AG04450 (cell line): ENCODE measurements at places on chromosomes 3 and 15.
A peak's percentile ranks its signal among the peaks of the same experiment; 100 is the strongest.

- DNase-seq, result no peak
Measured at GRCh38 chr15:80878242-80878866, 99.2 kb downstream of the CEMIP start.

DNA sequence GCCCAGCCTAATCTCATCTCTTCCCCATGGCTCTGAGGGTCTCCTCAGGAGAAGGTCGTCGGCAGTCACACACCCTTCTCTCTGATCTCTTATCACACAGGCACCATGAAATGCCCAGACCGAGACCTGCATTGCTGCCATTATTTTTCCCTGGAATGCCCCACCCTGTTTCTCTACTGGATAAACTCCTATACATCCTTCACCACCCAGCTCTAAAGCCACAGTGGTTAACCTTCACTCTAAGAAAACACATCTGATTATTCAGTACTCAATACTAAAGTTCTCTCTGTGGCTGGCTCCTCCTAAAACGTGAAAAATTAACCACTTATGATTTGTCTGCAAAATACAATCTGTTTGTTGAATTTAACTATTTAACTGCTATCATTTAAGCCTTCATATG lies 43.3 kb downstream of the RORA start:
- DNase-seq, result no peak

GRCh38 chr3:149018247-149018646 lies 26.9 kb downstream of the GYG1 start:
- no peak for DNase-seq

DNA sequence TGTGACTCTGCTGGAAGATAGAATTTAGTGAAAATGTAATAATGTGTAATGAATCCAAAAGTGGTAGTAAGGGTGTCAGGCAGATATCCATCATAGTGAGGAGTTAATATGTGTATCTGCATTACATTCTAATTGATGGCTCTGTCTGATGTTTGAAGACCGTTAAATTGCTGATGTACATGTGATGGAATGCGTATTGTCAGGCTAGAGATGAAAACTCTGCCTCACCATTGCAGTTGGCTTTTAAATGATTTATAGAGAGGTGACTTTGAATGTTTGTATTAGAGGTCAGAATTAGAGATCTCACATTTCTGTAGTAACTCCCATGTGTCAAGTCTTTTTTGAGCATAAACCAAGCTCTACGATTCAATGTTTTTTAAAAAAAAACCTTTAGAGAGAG lies 234.6 kb downstream of the NAALADL2 start:
- DNase-seq, result no peak

GRCh38 chr3:194095464-194095863 lies 40.5 kb upstream of the HES1 start:
- no peak for DNase-seq

DNA sequence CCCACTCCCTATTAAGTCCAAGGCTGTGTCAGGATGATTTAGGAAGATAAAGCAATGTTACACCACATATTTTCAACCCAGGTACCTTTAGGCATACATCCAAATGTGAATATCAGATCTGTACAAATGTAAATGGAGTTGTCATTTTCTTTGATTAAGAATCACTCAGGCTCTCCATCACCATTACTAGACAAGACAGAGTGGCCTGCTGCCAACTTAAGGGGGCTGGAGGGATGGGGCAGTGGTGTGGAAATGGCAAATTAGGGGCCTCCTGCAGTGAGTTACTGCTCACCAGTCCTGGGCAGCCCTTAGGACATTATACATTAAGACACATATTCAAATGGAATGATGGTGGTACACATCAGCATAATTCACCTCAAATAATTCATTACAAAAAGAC lies 211.0 kb downstream of the TNIK start:
- DNase-seq, result no peak

GRCh38 chr3:170486398-170486797 lies 67.7 kb downstream of the CLDN11 start:
- no peak for DNase-seq

DNA sequence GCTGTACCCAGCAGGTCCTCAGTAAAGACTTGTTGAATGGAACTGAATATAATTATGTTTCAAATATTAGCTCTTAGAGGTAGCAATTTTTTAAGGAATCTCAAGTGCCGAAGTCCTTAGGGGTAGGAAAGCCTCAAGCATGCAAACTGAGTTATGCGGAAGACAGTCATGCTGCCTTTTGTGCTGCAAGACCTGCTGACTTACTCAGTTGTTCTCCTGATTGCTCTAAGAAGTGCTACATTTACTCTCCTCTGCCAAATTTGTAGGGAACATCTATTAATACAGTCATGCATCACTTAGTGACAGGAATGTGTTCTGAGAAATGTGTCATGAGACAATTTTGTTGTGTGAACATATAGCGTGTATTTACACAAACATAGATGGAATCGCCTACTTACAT lies 325.6 kb upstream of the AZI2 start:
- DNase-seq, result no peak

DNA sequence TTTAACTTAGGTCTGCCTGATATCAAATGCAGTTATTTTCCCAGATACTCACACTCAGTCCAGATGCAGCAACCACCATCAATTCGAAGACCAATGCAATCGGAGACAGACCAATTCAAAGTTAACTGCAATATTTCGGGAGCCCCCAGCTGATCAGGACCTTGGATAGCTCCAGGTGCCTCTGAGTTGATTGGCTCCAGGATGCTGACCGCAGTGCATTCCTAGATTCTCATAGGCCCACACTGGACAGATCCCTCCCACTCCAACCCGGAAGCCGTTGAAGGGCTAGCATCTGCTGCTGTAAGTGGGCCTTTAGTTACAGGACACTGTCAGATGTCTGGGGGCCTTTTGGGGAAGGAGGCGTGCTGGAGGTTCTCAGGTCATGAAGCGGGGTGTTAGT lies 89.5 kb upstream of the ATP2B2 start:
- DNase-seq, result peak; percentile 18

- DNase-seq, result peak; percentile 60
Measured at GRCh38 chr3:149373235-149374125, 4.0 kb downstream of the TM4SF1 start.

DNA sequence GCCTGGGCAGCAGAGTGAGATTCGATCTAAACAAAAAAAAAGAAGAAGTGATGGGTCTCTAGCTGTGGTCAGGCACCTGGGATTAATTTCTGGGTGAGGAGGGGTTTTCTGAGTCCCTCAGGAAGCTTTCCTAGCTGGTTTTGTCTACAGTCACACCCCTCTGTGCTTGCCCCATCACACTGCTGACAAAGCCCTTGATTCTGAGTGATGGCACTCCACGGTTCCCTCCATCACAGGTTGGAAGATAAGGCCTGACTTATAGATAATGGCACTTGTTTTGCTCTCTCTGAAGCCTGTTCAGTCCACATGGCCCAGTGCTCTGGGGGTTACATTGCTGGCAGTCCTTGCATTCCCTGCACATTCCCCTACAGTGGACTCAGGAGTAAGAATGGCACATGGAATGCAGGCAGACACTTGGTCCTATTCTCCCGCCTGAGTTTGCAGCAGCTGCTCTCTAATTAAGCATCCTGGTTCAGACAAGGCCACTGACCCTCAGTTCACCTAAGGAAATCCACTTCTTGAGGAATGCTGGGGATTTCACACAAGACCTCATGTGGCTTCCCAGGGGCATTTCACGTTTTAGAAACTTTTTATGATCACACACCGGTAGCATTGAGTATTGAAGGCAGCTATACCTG lies 81.0 kb upstream of the NMNAT3 start:
- DNase-seq, result no peak

GRCh38 chr15:41183581-41183980 lies 47.0 kb downstream of the EXD1 start:
- DNase-seq, result no peak

- no peak for DNase-seq
Measured at GRCh38 chr3:178436773-178437172, 99.5 kb upstream of the KCNMB2 start.

DNA sequence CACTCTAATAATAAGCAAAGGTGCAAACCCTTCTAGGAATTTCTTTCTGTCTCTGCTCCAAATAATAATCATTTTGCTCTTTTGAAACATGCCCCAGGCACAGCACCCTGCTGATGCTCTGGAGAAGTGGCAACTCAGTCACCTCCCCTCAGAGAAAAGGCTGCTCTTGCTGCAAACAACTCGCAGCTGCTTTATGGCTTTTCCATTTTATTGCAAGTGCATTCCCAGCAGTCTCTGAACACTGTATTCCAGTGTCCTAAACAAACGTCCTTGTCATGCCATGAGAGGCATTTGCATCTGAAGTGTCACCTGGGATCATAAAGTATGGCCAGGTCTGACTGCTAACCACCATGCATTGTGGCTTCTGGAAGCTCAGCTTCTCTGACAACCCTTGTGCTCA lies 358.1 kb upstream of the TRIM42 start:
- no peak for DNase-seq

GRCh38 chr3:45842851-45843625 lies 1.1 kb upstream of the LZTFL1 start:
- DNase-seq, result no peak
